ENCODE measurements at places on chromosomes 3 and 15. TPM values are rescaled to one million over a fixed set of nuclear protein-coding genes. Genes with fewer than 3 reads are reported as not detected.

GRCh38 chr3:31427623-31428022 lies 105.1 kb upstream of the STT3B start:
- DNase-seq, result no peak
- H3K4me3 ChIP-seq, result no peak overlapping the region
- no peak overlapping the region for H3K27ac ChIP-seq
- H3K36me3 ChIP-seq, result no peaks in the 10 kb centered on the region

The SMCO1 gene
- 16.9 TPM for total RNA-seq

DNA sequence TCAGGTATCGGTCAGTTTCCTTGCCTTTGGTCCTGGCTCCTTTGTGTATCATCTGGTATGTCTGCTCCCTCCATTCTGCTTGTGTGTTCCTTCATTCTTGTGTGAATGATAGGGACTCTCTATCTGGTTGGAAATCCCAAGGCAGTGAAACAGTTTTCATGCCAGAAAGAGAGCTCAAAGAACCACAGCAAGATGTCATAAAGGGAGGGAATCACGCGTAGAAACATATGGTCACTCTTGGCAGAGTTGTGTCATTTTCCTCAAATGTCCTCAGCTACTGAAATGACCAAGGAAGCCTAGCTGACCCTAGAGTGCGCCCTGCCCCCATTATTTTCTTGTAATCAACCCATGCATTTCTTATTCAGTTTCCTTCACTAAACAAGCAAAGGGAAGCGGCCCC lies 48.0 kb downstream of the RASGRP1 start:
- H3K4me3 ChIP-seq, result no peak overlapping the region
- H3K4me1 ChIP-seq, result no peaks in the 10 kb centered on the region
- no peak for DNase-seq

GRCh38 chr15:78037779-78038305 lies 39.7 kb downstream of the TBC1D2B start:
- no peak for DNase-seq
- H3K27me3 ChIP-seq, result no peaks in the 10 kb centered on the region
- H3K4me1 ChIP-seq, result peaks cover 35% of the 10 kb centered on the region
- H3K4me3 ChIP-seq, result no peak overlapping the region

The RAB6B gene
- total RNA-seq, result 3.8 TPM

GRCh38 chr3:194000712-194001111 lies 135.2 kb upstream of the HES1 start:
- peaks cover 70% of the 10 kb centered on the region for H3K4me1 ChIP-seq
- H3K27me3 ChIP-seq, result no peaks in the 10 kb centered on the region
- H3K36me3 ChIP-seq, result no peaks in the 10 kb centered on the region
- peak overlapping the region; percentile 62 for H3K27ac ChIP-seq

GRCh38 chr3:154170300-154170699 lies 49.1 kb downstream of the ARHGEF26 start:
- no peak overlapping the region for H3K27ac ChIP-seq
- DNase-seq, result no peak
- H3K4me1 ChIP-seq, result no peaks in the 10 kb centered on the region
- H3K27me3 ChIP-seq, result no peaks in the 10 kb centered on the region
- H3K36me3 ChIP-seq, result no peaks in the 10 kb centered on the region

DNA sequence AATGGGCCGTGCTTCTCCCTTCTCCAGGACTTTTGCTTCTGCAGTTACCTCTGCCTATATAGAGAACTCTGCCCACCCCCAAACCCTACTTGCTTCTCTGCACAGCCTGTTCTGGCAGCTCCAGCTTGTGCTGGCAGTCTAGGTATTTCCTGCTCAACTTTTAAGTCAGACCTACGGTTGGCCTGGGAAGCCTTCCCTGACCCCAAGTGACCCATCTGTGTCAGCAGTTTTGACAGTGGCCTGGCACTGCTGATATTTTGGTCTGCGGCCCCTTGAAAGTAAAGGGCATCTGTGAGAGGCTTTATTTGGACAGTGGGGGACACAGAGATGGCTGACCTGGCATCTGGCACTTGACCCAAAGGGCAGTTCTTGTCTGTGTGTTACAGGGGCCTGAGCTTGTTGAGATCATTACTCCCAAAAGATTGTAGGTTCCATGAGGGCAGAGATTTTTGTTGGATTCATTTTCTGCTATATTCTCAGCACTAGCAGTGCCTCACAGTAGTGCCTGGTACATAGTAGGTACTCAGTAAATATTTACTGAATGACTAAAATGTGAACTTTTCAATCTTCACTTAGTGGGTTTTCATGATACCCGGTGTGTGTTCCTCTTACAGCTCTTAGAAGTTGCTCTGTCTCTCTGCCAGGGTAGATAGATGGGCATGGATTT lies 55.2 kb upstream of the TRAK1 start:
- H3K27me3 ChIP-seq, result no peaks in the 10 kb centered on the region
- H3K4me3 ChIP-seq, result peak overlapping the region; percentile 5
- H3K4me1 ChIP-seq, result peaks cover 77% of the 10 kb centered on the region

Data from psoas muscle (tissue), 8 donors.